Muscle of leg (tissue), 16 donors: ENCODE measurements at places on chromosomes 5 and 9.
A peak's percentile ranks its signal among the peaks of the same experiment; 100 is the strongest.

DNA sequence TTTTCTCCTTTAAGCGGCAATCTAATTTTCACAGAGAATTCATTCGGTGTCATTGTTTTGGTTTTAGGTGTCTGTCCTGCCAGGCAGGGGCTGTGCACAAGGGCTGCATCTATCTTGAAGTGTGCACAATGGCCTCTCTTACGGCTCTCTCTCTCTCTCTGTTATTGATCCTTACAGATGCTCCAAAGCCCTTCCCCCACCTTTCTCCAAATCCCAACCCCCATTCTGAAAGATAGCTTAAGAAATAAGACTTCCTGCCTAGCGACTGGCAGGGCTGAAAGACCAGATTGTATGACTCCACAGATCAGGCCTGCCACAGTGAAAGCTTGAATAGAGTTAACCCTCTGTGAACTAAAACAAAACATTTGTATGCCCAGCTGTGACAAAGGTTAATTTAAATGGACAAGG lies 86.5 kb upstream of the NR5A1 start:
- DNase-seq: no peak

GRCh38 chr5:36631154-36631553 lies 24.7 kb downstream of the SLC1A3 start:
- no peak for DNase-seq

GRCh38 chr5:75510836-75511434 lies 494 bp downstream of the CERT1 start:
- DNase-seq: peak; percentile 56

DNA sequence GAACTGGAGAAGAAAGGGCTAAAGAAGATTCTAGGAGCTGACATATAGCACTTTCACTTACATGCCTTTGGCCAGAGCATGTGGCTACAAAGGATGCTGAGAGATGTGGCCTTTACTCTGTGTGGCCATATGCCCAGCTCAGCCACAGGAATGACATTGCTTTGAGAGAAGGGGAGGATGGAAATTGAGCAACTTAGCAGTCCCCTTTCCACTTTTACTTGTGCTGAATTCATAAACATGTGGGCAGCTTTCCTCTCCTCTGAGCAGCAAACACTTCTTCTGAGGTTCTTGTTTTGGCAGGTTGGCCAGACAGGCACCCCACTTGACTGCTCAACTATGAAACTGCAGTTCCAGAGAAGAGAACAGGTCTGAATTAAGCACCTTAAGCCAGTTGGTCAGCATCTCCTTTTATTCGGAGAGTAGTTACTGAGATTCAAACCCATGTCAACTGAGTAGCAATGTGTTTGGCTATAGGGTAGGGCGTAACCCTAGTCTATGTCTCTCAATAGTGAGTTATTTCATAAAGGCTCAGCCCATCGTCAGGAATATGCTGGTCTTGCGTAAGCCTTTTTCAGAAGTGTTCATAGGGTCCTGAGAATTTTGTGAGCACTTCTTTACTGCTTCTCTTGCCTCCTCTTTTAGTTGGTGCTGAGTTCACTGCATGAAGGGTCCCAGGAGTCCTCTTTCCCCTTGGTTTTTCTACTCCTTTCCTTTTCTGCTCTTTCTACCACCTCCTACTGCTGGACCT lies 134.5 kb downstream of the PALM2AKAP2 start:
- DNase-seq: no peak

GRCh38 chr5:54671111-54671531 lies 153.6 kb downstream of the SNX18 start:
- DNase-seq: peak; percentile 88

DNA sequence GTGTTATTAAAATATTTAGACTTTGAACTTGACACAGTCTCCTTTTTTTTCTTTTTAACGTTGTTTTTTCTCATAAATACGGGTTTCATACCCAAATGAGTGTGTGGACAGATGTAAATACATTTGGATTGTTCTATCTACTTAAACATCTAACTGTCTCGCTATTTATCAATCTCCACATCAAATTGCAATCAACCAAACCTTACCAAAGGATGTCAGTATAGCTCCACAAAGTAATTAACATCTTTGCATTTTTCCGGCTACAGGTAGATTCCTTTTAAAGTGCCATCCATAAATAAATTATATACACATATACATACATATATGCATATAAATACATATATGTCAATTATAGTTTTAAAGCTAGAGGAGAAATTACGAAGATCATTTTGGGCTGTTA lies 705 bp upstream of the CDH10 start:
- no peak for DNase-seq

DNA sequence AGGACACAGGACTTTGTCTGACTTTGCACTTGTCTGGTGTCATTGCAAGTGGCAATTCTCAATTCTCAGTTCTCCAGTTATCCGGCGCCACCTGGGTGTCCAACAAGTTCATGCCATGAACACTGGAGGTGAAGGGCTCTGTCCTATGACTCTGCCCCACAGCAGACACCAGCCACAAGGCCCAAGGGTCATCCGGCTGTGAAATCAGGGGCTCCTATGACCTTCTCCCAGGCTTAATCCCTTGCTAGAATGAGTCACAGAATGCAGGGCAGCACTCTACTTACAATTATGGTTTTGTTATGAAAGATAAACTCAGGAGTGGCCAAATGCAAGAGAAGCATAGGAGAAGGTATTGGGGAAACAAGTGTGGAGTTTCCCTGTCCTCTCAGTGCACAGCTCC lies 392.0 kb downstream of the GADD45G start:
- DNase-seq: no peak

- DNase-seq: peak; percentile 70
These were observed 113.2 kb upstream of the RANBP3L start for GRCh38 chr5:36414869-36415282.

DNA sequence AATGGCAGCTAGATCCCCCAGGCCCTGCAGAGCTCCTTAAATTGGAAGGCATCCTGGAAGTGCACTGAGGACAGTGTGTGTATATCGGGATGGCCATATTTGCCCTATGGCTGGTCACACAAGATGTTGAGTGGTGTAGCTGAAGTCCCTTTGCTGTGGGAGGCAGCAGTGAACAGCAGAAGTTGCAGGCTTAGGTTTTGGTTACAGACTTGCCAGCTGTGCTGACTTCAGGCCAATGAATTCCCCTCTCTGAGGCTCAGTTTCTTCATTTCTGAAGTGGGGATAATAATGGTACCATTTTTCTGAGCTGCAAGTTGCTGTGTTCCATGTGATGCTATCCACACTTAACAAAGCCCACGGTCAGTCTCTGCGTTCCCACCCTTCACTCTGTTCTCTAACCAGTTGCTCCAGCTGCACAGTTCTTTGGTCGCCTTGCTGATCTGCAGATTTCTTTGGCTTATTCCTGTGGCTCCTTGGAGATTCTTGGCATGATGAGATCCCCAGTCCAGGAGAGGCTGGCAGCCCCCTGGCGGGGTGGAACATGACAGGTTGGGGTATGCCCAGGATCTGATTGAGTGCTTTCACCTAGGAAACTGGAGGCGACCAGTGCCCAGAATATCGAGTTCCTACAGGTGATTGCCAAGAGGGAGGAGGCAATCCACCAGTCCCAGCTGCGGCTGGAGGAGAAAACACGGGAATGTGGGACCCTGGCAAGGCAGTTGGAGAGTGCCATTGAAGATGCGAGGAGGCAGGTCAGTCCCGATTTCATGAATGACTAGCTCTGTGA lies 6.5 kb upstream of the GLE1 start:
- DNase-seq: peak; percentile 13

- no peak for DNase-seq
These were observed 95.0 kb downstream of the ZCCHC7 start for GRCh38 chr9:37215381-37215780.

- DNase-seq: no peak
These were observed 140.3 kb downstream of the ZSWIM6 start for GRCh38 chr5:61472172-61472958.

DNA sequence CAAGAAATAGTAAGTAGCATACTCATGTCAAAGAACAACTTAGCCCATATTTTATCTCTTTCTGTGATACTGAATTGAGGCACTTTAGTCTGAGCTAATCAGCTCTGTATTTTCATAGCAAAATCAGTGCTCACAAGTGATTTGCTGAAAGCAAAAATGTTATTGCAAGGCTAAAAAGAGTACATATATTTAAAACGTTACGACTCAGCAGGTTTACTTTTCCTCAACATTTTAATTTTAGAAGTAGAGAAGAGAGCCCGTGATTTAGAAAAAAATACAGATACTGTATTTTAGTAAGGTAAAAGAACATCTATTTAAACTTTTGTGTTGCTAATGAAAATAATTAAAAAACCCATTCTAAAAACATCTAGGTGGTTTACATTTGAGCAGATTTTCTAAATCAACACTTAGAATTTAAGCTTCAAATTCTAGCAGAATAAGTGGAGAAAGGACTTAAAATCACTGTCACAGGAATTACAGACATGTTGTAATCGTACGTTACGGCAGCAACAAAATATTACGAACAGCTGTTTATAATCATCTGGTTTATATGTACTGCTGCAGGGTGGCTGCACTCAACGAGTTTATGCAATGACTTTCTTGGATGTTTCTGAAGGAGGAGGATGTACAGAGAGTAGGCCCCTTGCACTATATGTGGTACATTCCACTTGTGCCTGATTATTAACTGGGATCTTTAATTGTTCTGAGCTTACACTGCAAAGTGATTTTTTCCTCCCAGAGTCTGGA lies 20.1 kb downstream of the SREK1 start:
- DNase-seq: peak; percentile 50

DNA sequence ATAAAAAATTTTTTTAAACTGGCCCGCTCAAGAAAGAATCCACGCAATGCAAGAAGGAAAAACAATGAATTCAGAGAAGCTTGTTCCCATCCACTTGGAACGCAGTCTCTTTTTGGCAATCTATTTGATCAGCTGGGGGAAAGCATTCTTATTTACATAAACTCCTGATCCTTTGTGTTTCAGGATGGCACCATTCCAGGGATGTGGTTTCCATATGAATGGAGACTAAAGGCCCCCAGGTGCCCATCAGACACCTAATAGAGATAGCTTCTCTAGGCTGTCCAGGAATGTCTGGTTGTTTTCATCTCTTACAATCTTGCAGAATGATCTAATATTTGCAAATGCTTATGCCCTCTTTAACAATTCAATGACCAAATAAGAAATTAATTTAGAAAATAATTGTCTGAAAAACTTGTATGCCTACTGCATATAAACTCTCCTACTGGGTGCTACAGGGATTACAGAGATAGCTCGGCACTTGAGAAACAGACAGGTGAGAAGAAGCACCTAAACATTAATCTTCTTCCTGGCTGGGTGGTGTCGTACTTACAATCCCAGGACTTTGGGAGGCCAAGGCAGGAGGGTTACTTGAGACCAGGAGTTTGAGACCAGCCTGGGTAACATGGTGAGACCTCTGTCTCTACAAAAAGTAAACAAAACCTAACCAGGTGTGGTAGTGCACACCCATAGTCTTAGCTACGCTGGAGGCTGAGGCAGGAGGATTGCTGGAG lies 3.0 kb upstream of the RASGRF2 start:
- no peak for DNase-seq

- no peak for DNase-seq
These were observed 29.3 kb upstream of the FAT2 start for GRCh38 chr5:151620461-151620840.

GRCh38 chr5:61670941-61671340 lies 338.9 kb downstream of the ZSWIM6 start:
- no peak for DNase-seq

GRCh38 chr5:88872971-88873370 lies 10.0 kb downstream of the MEF2C start:
- no peak for DNase-seq

DNA sequence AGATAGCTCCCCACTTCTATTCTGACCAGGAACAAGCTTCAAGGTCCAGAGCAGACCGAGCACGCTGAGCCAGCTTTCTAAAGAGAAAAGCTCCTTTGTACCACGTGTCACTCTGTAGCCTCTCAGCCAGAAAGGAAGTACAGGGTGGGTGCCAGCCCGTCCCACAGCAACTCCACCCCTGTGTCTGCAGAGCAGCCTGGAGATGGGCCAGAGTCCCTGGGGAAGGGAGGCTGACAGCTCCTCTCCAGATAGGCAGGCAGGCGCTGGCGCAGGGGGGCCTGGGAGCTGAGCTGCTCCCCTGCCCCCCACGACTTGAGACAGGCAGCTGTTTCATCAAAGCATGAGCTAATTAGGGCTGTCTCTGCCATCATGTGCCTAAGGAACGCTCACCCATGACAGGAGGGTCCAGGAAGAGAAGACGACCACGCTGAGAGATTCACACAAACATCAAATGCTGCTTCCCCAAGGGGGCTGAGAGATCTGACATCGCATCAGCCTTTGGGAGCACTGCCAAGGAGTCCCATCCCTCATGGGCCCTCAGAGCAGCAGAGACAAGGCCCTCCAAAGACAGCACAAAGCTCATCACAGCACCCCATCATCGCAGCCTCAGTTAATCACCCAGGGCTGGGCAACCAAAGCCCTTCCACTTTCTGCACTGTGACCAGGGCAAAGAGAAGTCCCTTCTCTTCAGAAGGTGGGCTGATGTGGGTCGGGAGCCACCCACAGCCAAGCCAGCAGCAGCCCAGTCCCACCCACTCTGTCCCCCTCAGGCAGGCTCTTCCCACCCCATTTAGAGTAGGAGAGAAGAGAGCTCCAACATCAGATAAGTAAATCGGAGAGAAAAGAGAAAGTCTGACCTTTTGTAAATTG lies 78.5 kb upstream of the LRRTM2 start:
- peak; percentile 88 for DNase-seq

DNA sequence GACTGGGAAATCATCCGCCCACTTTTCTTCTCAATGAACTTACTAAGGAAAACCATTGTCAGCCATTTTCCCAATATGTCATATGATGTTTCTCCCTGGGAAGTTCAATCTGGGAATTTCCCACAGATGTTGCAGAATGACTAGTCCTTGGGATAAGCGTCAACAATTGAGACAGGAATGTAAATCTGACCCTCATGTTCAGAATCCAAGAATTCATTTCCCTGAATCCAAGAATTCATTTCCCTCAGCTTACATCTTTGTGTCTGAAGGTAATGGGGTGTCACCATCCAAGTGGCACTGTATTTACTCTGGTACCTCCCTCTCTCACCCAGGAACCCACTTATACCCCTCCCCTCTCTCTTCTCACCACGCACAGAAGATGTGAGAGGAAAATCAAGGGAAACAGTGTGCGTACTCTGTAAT lies 7.4 kb downstream of the KLF9 start:
- DNase-seq: peak; percentile 64

GRCh38 chr9:100167915-100168654 lies 69.0 kb downstream of the INVS start:
- peak; percentile 25 for DNase-seq

- DNase-seq: no peak
These were observed 24.4 kb upstream of the CTSL start for GRCh38 chr9:87701491-87701890.

DNA sequence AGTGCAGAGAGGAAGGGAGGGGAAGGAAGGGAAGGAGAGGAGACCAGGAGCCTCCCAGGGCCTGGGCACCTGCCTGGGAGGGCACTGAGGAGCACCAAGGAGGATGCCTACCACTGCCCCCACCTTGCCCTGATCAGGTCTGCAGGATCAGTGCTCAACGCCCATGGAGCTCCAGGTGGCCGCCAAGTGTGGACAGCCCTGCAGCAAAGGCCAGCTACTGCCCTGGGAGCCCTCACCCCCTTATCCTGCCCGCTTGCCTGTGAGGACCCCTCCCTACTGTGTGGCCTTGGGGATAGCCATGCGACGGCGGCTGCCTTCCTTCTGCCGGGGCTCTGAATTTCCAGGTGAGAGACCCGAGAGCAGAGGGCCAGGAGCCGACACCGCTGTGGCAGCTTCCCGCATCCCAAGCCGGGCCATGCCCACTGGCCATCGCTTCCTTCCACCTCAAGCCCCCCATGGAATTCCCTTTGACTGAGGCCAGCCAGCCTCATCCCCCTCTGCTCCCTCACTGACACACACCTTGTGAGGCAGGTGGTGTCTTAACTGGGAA lies 12.4 kb downstream of the ADAMTS2 start:
- no peak for DNase-seq

- DNase-seq: peak; percentile 89
These were observed 35.4 kb upstream of the TGFBI start for GRCh38 chr5:135993335-135993879.
